Keratinocyte (primary cell): ENCODE measurements at places on chromosomes 2 and 18. TPM values are rescaled to one million over a fixed set of nuclear protein-coding genes. Genes with fewer than 3 reads are reported as not detected.

The CPLX4 gene
- not detected in 3 replicates for polyA plus RNA-seq

The TXNDC2 gene
- polyA plus RNA-seq: 0.03 TPM in 1 of 3 replicates, not detected in the others

The GRP gene
- not detected in 3 replicates for polyA plus RNA-seq

- H3K36me3 ChIP-seq: peaks cover 2% of the 10 kb centered on the region
- H3K27me3 ChIP-seq: no peaks in the 10 kb centered on the region
- no peak overlapping the region for H3K4me3 ChIP-seq
- H3K27ac ChIP-seq: no peak overlapping the region
Observed at GRCh38 chr2:131004446-131005209, 88.6 kb downstream of the FAM168B start.

- H3K27ac ChIP-seq: no peak overlapping the region
- H3K27me3 ChIP-seq: no peaks in the 10 kb centered on the region
- DNase-seq: no peak
- H3K36me3 ChIP-seq: no peaks in the 10 kb centered on the region
Observed at GRCh38 chr2:27721335-27721734, 50.2 kb upstream of the MRPL33 start.

DNA sequence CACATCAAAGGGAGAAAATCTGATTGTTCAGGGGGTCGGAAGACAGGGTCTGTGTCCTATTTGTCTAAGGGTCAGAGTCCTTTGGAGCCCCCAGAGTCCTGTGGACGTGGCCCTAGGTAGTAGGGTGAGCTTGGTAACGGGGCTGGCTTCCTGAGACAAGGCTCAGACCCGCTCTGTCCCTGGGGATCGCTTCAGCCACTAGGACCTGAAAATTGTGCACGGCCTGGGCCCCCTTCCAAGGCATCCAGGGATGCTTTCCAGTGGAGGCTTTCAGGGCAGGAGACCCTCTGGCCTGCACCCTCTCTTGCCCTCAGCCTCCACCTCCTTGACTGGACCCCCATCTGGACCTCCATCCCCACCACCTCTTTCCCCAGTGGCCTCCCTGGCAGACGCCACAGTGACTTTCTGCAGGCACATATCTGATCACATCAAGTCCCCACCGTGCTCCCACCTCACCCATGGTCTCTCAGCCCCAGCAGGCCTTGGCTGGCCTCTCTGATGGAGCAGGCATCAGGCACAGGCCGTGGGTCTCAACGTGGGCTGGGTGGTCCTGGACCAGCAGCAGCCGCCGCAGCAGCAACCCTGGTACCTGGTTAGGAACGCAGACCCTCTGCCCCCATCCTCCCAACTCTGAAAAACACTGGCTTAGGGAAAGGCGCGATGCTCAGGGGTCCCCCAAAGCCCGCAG, 3.8 kb downstream of the PROC start:
- H3K27ac ChIP-seq: no peak overlapping the region
- no peak for DNase-seq

DNA sequence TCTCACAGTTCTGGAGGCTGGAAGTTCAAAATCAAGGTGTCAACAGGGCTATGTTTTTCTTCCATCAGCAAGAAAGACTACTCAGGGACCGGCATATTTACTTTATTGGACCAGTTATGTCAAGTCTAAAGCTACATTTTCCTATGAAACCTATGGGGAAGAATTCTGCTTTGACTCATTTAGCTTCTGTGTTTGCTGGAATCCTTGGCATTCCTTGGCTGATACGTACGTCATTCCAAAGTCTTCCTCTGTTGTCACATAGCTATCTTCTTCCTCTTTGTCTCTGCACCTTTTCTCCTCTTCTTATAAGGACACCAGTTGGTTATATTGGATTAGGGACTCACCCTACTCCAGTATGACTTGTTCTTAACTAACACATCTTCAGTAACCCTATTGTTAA, 137.4 kb upstream of the FBXO11 start:
- H3K27ac ChIP-seq: no peak overlapping the region
- H3K36me3 ChIP-seq: no peaks in the 10 kb centered on the region
- H3K4me1 ChIP-seq: peaks cover 5% of the 10 kb centered on the region
- no peak overlapping the region for H3K4me3 ChIP-seq
- DNase-seq: no peak

GRCh38 chr2:98897746-98898145, 38.3 kb downstream of the CRACDL start:
- no peaks in the 10 kb centered on the region for H3K4me1 ChIP-seq
- H3K27ac ChIP-seq: no peak overlapping the region
- H3K36me3 ChIP-seq: no peaks in the 10 kb centered on the region
- H3K27me3 ChIP-seq: no peaks in the 10 kb centered on the region

DNA sequence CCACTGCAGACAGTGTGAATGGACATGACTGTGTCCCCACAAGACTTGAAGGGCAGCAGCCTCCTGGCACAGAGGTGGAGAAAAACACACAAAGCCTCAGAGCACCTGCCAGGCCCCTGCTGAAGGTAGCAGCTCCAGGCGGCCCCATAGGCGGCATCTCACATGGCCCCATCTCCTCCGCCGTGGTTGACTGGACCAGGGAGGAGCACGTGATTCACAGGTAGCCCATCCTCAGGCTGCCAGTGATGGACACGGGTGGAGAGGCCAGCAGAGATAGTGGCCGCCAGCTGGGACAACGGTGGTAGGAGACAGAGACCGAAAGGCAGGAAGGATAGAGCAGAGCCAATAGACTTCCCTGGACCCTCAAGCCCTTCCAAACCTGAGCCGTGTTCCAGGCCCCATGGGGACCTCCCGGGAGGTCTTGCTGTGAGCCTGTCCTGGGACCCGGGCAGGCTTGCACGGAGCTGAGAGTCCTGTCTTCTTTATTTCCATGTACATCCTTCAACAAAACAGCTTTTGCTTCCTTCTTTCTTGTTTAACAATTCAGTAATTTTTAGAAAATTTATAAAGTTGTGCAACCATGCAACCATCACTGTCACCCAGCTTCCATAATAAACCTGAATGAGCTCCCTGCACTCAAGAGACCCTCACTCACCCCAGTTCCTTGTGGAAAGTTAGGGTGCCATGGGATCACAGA, 26.9 kb downstream of the GPR55 start:
- DNase-seq: no peak
- H3K36me3 ChIP-seq: no peaks in the 10 kb centered on the region
- H3K27ac ChIP-seq: no peak overlapping the region
- H3K4me1 ChIP-seq: no peaks in the 10 kb centered on the region
- no peak overlapping the region for H3K4me3 ChIP-seq
- H3K27me3 ChIP-seq: peaks cover 18% of the 10 kb centered on the region

GRCh38 chr2:165161510-165161909, 42.3 kb downstream of the SCN3A start:
- H3K4me3 ChIP-seq: no peak overlapping the region
- no peak for DNase-seq
- no peaks in the 10 kb centered on the region for H3K36me3 ChIP-seq
- H3K27me3 ChIP-seq: no peaks in the 10 kb centered on the region
